Activated T-cell treated with anti-CD3 and anti-CD28 coated beads for 4 hours (primary cell): ENCODE measurements at places on chromosomes 11 and 22.

DNA sequence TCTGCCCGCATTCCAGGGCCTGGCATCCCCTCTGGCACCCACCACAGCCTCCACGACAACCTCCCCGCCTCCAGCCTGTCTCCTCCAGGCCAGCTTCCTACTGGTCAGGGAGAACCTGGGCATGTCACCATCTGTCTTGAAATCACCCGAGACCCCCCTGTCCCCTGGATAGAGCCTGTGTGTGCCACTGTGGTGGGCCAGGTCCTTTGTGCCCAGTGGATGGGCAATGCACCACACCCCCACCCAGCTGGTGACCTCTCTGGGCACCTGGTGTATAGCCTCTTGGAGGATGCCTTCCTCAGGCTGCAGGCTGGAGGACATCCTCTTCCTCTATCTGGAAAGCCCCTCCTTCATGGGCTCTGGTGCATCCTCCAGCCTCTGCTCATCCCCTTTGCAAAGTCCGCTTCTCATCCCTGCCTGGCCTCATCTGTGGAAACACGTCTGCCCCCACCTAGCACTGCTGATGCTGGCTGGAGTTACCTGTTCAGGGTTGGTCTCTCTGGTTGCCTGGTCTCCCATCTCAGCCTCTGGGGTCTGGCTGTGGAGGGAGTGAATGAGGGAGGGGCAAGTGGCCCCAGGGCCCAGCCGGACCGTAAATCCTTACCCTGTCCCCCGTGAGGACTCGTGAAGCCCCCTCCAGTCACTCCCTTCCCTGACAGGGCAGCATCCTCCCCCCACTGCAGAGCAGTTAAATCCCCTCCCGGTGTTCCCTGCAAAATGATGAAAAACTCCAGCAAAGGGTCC, 589.6 kb downstream of the TBC1D22A start:
- DNase-seq = no peak

DNA sequence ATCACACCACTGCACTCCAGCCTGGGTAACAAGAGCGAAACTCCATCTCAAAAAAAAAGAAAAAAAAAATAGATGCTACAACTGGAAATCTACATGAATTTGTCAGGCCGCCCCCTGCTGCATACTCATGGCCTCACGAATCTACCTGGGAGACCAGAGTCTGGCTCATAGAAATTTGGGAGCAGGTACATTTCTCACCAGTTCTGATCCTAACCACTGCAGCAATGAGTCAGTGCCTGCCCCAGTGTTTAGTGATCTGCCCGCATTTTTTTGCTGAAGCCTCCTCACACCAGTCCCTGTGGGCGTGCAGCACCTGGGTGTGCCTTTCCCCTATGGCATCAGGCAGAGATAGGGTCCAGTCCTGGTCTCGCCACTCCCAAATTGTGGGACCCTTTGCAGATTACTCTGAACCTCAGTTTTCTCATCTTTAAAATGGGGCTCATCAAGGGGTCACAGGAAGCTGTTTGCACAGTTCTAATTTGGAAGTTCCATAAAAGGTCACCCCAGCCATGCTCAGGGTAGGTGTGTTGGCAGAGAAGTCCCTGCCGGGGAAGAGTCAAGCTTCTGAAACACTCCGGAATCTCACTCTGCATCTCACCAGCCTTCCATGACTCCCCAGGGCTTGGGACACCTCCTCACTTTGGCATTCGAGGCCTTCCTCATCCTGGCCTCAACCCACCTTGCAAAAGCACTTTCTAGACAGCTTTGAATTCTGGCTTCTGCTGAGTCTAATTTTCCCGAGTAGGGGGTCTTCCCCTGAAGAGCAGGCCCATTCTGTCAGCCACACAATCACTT, 39.3 kb upstream of the LINC01488 start:
- no peak for DNase-seq

DNA sequence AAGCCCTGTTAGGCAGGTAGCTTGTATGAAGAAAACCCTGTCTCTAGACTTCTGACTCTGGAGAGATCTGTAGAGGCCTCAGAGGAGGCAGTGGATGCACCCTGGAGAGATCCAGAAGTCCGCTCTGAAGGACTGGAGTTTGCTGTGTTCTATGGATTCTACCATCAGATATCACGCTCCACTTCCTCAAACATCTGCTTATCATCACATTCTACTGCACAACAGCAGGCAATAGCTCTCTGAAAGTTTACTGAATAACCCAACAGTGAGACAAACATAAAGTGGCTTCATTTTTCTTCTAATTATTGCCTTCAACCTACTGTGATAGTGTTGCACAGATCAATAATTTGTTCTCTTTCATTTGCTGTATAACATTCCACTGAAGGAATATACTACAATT, 59.0 kb upstream of the OR9Q1 start:
- no peak for DNase-seq

DNA sequence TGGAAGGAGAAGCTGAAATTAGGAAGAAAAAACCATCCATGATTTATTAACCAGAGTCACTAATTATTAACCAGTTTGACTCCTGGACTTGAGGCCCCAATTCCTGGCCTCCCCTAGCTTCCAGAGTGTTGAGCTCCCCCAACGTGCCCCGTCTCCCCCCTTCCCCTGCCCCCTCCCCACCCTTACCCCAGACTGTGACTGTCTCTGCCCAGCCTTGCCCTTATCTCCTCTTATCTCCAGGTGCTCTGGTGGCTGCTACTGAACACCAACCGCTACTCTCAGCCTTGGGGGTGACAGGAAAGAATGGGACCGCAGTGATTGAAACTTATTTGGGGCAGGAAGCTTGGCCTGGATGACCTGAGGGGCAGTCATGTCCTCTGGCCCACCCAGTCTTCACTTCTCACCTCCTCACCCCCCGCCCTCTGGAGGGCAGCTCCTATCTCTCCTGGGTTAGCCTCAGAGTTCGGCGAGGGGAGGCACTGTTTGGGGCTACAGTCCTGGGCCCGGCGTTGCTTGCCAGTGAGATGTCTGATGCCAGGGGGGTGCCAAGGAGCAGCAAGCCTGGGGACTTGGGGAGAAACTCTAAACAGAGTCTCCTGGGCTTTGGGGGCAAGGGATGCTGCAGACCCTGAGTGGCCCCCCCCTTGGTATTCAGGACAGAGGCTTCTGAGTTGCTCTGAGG, 15.5 kb downstream of the NECTIN1 start:
- DNase-seq = no peak

DNA sequence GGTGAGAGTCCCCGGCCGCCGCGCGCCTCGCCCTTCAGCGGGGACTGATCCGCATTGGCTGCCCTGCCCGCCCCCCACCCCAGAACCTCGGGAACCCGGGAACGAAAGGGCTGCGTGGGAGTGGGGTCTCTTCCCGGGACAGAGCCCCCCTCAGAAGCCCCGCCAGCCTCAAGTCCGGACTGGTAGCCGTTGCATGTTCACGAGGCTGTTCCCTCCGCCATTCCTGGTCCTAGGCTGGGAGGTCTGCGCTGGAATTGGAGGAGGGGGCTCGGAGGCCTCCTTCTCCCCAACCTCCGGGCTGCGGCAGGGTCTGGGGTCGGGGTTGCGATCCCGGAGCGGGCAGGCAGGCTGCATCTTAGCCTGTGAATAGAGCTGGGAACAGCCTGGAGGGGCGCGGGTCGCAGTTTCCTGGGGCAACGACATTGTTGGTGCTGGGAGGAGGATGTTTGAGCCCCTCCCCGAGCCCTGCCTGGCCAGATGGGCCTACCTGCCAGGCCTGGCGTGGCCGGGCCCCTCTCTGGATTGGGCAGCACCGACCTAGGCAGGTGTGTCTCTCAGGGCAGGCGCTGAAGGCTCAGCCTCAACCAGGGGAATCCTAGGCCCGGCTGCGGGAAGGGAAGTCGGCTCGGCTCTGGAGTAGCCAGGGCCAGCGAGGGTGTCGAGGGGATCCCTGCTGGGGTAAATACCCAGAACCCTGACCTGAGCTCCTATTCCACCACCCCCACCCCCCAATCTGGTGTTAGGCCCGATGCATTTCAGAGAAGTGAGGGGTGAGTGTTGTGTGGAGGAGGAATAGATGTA, 670 bp downstream of the MAPK8IP1 start:
- DNase-seq = no peak

DNA sequence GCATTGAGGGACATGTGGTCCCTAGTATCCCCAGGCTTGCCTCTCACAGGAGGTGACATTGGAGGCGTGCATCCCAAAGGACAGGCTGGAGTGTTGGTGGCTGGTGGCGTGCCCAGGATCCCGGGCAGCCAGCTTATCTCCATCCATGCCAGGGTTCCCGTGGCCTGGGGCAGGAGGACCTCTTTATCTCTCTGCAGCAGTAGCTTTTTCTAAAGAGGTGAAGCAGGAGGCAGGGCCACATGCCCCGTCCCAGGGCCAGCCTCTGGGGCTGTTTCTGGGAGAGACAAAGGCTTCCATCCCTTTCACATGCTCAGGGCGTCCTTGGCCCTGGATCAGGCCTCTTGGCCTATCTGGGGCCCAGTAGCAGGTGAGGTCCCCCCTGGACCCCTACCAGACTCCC, 19.7 kb downstream of the PARVG start:
- no peak for DNase-seq

GRCh38 chr11:110587972-110588371, 124.3 kb downstream of the ARHGAP20 start:
- DNase-seq = no peak

DNA sequence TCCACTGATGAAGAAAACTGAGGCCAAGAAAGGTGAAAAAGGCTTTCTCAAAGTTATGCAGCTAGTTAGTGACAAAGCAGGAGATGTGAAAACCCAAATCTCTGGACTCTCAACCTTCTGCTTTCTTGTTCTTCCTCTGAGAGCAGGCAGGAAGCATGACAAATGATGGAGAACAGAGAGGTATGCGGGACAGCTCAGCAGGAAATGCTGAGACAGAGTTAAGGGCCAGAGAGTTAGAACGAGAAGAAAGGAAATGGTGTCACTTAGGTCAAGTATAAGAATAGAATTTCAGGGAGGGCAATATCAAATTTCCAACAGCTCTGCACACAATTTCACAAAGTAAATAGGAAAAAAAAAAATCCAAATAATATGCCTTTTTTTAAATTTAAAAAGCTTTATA, 67.6 kb upstream of the ARHGAP42 start:
- DNase-seq = no peak

DNA sequence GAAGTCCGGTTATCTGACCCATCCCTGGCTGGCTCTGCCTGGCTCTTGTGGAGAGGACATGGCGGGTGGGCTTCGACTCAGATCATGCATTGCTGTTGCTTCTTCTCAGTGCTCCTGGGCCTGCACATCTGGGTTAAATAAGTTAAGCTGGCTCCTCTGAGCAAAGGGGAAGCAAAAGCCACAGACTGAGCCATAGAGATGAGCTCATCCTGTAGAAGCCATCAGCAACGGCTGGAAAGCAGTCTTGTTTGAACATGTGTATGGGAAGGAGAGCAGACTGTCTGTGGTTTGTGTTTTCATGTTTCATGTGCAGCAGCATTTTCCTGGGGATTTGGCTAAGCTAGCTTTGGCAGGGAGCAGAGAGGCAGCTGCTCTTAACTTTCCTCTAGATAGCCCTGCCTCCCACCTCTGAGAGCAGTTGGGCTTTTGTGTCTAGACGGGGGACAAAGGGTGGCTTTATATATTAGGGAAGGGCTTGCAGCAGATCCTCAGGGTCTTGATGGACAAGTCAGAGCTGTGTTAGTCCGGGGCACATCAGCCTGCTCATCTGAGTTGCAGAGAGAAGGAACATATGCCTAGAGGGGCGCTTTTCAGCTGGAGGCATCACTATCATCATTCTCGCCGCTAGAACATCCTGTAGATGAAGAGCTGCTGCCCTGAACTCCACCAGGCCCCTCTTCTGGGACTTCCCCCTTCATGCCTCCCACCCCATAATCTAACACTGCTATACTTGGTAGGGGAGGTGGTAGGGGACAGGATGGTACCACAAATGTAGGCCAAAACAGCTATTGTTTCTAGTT, 14.9 kb downstream of the DCPS start:
- DNase-seq = no peak

DNA sequence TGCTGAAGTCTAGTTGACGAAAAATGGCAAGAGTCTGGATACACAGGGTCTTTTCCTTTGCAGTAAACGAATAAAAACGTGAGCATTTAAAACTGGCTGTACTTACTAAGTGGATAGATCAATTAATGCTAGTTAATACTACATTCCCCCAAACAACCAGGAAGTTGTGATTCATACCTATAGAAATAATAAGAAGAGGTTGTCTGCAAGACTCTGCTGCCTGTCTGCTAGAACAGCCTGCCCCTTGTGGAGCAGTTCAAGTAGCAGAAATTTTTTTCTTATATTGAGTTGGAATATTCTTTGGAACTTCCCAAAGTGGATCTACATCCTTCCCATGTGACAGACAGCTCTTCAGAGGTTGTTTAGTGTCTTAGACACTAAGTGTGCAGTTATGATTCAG, 86.8 kb downstream of the TEAD1 start:
- DNase-seq = no peak

DNA sequence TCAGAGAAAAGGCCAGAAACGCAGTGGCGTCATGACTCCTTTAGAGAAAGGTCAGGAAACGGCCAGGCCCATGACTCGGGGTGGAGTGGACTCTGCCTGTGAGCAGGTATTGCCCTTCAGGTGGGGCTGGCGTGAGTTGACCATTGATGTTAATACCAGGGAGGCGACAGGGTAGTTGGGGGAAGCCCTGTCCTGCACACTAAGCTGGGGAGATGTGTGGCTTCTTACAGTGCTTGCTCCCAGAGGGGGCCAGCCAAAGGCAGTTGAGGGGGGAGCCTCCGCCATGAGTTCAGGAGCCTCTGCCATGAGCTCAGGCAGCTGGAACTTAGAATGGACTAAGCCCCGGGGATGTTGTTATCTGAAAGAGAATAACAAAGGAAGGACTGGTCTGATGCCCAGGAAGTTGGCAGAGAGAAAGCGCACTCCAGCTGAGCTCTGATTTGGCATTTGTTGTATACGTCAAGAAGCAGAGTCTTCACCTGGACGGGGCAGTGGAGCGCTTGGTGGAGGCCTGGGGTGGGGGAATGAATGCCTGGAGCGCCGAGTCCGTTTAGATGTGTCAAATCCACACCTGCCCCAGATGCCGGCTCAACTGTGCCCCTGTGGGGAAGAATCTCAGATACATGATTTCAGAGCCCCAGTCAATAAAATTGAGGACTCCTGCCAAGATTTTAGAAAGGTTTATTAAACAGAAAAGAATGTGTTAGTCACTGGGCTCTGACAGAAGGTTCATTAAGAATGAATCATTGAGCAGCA, 222.5 kb downstream of the TBC1D22A start:
- no peak for DNase-seq
